Spleen (tissue), 13 donors: ENCODE measurements at places on chromosomes 12 and 14. TPM values are rescaled to one million over a fixed set of nuclear protein-coding genes. Genes with fewer than 3 reads are reported as not detected.

DNA sequence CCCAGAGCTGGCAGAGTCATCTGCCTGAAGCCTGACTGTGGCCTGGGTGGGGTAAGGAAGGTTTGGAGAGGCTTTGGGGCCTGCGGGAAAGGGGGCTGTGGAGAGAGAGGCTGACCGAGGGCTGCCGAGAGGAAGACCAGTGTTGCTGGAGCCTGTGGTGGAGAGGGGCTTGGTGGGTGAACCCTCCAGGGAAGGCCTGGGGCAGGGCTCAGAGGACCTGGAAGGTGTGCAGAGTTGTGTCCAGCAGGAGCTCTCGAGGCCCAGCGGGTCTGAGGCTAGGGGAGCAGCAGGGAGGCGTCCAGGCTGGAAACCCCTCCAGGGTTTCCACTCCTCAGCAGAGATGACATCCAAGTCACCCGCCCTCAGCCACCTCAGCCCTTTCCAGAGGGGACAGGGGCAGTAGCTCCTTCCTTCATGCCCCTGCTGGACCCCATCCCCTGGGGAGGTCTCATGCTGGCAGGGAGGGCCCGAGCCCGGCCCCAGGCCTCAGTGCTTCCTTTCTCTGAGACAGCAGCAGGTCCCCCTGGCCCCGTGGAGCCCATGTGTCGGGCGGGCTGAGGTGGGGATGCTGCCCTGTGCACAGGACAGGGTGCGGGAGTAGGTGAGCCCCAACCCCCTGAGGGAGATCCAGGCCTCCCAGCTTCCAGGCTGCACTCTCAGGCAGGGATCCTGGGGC, 8.4 kb downstream of the CEP170B start:
- peak; percentile 65 for DNase-seq
- peaks cover 6% of the 10 kb centered on the region for H3K36me3 ChIP-seq
- H3K27ac ChIP-seq: no peak overlapping the region
- peaks cover under 1% of the 10 kb centered on the region for H3K27me3 ChIP-seq

GRCh38 chr14:105311838-105312237, 2.7 kb upstream of the PACS2 start:
- DNase-seq: no peak
- no peaks in the 10 kb centered on the region for H3K27me3 ChIP-seq
- H3K4me1 ChIP-seq: peaks cover 30% of the 10 kb centered on the region
- H3K36me3 ChIP-seq: no peaks in the 10 kb centered on the region

DNA sequence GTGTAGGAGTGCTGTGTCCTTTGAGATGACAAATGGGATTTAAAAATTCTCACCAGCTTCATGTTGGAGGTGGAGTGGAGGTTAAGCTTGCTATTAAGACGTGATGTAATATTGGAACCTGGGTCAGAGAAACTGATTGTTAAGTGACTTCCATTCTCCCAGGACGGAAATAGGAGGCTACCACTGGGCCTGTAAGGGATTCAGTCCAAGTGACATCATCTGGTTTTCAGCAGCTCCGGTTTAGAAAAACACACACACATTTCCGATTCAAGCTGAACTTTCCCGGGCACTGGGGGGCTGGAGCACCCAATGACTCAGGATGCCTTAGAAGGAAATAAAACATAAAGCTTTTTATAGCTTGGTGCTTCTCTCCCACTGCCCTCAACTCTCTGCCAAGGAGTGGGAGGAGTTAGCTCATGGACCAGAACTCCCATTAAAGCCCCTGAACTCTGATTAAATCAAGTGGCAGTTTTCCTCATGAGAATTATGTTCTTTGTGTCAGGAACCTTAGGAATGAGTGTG, 12.4 kb downstream of the CALM1 start:
- peaks cover 8% of the 10 kb centered on the region for H3K4me1 ChIP-seq
- peaks cover 37% of the 10 kb centered on the region for H3K36me3 ChIP-seq
- peak overlapping the region; percentile 77 for H3K27ac ChIP-seq
- H3K4me3 ChIP-seq: no peak overlapping the region

DNA sequence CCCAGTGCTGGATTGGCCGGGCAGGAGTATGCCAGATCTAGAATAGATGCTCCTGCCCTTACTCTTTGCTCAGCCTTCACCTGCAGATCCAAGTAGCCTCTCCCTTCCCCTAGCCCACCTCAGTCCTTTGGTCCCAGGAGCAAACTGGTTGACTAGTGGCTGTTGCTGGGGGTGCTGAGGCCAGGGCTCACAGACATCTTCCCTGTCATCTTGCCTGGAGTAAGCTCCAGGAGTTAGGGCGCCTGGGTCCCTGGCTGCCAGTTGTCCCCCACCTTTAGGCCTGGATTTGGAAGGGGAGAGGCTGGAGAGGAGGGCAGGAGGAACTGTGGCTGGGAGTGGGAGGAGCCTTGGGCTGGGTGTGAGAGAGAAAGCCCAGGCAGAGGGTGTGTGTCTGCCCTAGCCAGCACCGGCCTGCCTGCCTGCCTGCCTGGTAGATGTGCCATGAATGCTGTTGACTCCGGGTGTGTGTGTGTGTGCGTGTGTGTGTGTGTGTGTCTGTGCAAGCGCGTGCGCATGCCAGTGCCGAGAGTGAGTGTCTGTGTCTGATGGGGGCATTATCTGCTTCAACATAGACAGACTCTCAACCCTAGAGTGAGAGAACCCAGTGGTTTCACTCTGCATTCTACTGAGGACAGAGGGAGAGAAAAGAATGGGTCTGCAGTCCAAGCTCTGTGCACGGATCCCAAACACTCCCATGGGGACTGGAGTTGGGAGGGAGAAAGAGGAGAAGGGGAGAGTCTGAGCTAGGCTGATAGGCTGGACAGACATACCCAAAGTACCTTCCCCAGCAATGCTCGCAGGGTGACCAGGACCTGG, 845 bp upstream of the RARG start:
- H3K36me3 ChIP-seq: no peaks in the 10 kb centered on the region
- H3K4me1 ChIP-seq: peaks cover 31% of the 10 kb centered on the region
- H3K27me3 ChIP-seq: no peaks in the 10 kb centered on the region
- peak overlapping the region; percentile 82 for H3K4me3 ChIP-seq

GRCh38 chr12:1073652-1074051, 82.6 kb downstream of the ERC1 start:
- H3K4me1 ChIP-seq: peaks cover 4% of the 10 kb centered on the region
- H3K27me3 ChIP-seq: no peaks in the 10 kb centered on the region
- DNase-seq: no peak

DNA sequence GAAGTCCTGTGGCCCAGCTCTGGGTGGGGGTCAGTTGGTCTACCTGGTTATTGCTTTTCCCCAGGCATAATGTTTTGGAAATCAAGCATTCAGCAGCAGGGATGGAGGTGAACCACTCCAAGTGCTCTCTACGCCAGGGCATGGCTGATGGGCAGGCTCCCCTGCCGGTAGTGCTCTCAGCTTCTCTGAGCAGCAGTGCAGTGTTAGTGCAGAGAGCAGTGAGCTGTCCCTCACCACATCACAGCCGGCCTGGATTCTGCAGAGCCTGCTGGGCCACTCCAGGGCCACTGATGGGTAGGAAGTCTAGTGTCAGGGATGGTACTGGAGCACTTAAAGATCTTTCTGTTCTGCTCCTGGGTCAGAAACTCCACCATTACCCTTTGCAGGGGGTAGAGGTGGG, 151.1 kb downstream of the CALM1 start:
- H3K27me3 ChIP-seq: no peaks in the 10 kb centered on the region
- peak; percentile 56 for DNase-seq
- no peaks in the 10 kb centered on the region for H3K36me3 ChIP-seq
- peaks cover 15% of the 10 kb centered on the region for H3K4me1 ChIP-seq
- no peak overlapping the region for H3K27ac ChIP-seq

GRCh38 chr12:1691123-1692007, 495 bp downstream of the ADIPOR2 start:
- peaks cover 37% of the 10 kb centered on the region for H3K4me1 ChIP-seq
- peak overlapping the region; percentile 95 for H3K27ac ChIP-seq
- DNase-seq: peak; percentile 93
- H3K36me3 ChIP-seq: no peaks in the 10 kb centered on the region

- DNase-seq: no peak
- no peaks in the 10 kb centered on the region for H3K27me3 ChIP-seq
- peaks cover 78% of the 10 kb centered on the region for H3K4me1 ChIP-seq
- H3K27ac ChIP-seq: peak overlapping the region; percentile 98
- H3K4me3 ChIP-seq: peak overlapping the region; percentile 82
These were observed 1.5 kb downstream of the MAP4K5 start for GRCh38 chr14:50530794-50531365.

DNA sequence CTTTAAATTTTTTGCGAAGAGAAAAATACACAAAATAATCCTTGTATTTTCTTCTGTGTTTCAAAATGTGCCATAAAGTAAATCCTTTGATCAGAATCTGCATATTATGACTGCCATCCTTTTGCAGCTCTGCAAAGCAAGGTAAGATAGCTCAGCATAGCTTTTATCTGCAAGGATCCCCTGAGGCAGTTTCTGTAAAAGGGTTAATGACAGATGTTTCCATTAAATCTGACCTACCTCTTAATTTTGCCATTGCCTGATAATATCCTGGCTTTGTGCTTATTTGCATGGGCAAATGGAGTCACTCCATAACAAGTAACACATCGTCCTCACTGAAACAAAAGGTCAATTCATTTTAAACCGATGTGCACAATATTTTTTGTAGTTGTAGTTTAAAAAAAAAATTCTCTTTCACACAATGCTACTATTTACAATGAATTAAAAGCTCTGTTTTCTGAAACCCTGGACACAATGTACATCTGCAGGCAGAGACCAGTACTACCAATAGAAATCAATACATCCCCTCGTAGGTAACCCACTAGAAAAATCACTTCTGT, 108.5 kb upstream of the SOX5 start:
- H3K27ac ChIP-seq: no peak overlapping the region
- no peak overlapping the region for H3K4me3 ChIP-seq
- no peaks in the 10 kb centered on the region for H3K4me1 ChIP-seq
- no peak for DNase-seq
- no peaks in the 10 kb centered on the region for H3K27me3 ChIP-seq

GRCh38 chr12:3055026-3055703, 22.0 kb upstream of the TSPAN9 start:
- H3K27me3 ChIP-seq: no peaks in the 10 kb centered on the region
- no peak overlapping the region for H3K4me3 ChIP-seq
- peaks cover under 1% of the 10 kb centered on the region for H3K4me1 ChIP-seq
- H3K27ac ChIP-seq: no peak overlapping the region
- H3K36me3 ChIP-seq: no peaks in the 10 kb centered on the region

DNA sequence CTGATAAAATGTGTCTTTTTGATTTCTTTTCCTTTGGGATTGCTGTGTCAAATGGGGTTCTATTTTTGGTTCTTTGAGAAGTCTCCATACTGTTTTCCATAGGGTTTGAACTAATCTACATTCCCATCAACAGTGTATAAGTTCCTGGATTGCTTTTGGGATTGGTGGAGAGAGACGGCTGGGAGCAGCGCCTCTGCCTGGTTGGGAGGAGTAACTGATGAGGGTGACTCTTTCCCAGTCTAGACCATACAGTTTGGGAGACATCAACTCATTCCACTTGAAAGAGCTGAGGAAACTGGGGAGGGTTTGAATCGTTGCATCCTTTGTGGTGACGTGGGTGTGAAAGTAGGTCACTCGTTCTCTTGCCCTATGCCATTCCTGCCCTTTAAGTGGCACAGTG, 42.3 kb upstream of the KCNA1 start:
- no peak for DNase-seq
- no peaks in the 10 kb centered on the region for H3K4me1 ChIP-seq
- H3K4me3 ChIP-seq: no peak overlapping the region

GRCh38 chr14:79465651-79466050, 745.7 kb downstream of the DIO2 start:
- no peaks in the 10 kb centered on the region for H3K36me3 ChIP-seq
- H3K27ac ChIP-seq: no peak overlapping the region
- H3K4me3 ChIP-seq: no peak overlapping the region
- no peak for DNase-seq

DNA sequence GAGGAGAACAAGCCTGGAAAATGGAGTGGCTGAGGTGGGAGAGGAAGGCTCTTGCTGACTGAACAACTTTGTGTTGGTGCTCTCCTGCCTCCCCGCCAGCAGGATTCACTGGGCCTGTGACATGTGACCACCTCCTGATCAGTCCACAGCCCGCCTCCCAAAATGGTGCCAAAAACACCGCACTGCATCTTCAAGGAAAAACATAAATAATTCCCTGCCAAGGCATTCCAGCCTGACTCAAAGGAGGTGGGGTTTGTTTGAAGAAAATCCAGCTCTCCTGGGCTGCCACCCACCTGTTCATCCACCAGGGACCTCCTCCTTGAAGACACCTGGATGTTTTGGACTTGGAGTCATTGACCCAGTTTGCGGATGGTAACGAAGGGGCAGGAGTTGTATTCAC, 83.8 kb upstream of the PIWIL1 start:
- no peaks in the 10 kb centered on the region for H3K4me1 ChIP-seq
- no peak overlapping the region for H3K4me3 ChIP-seq
- H3K27ac ChIP-seq: no peak overlapping the region

DNA sequence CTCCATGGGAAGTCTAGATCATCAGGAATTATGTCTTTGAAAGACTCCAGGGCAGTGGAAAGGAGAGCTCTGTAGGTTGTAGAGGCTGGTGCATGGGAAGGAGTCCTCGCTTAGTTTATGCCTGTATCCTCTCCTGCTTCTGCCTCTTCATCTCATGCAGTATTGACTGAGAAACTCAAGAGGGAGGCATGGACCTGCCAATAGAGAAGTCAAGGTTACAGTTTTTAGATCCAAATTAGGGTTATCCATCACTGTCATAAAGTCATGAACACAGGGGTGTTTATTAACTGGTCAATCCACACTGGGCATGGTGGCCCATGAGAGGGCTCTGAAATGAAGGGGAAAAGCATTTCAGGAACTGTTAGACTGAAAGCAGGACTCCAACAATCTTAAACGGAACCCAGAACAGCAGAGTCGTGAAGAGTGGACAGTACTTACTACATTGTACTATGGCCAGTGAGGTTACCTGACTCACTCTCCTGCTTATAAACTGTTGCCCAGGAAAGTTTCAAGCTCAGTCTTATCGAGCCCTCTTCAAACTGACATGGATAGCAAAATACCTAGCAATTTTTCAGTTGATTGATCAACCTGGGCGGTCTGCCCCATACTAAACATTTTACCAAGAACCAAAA, 30.1 kb upstream of the DHRS7 start:
- no peaks in the 10 kb centered on the region for H3K27me3 ChIP-seq
- H3K4me3 ChIP-seq: no peak overlapping the region
- H3K4me1 ChIP-seq: no peaks in the 10 kb centered on the region
- no peak overlapping the region for H3K27ac ChIP-seq
- H3K36me3 ChIP-seq: no peaks in the 10 kb centered on the region
- DNase-seq: no peak

GRCh38 chr14:23294734-23295561, 7.7 kb downstream of the PPP1R3E start:
- peaks cover 5% of the 10 kb centered on the region for H3K4me1 ChIP-seq
- H3K36me3 ChIP-seq: peaks cover 34% of the 10 kb centered on the region
- DNase-seq: no peak

Gene PKP2
- 1.8 TPM for polyA plus RNA-seq

Gene SLC2A14
- polyA plus RNA-seq: not detected

Gene LRRC43
- 0.24 TPM for polyA plus RNA-seq

Gene AICDA
- 0.42 TPM for polyA plus RNA-seq

Gene REC8
- 43.1 TPM for polyA plus RNA-seq

Gene C1S
- polyA plus RNA-seq: 128 TPM

Gene COL2A1
- polyA plus RNA-seq: not detected

Gene TMPRSS12
- polyA plus RNA-seq: not detected

Gene MGP
- polyA plus RNA-seq: 110 TPM

Gene OVCH1
- polyA plus RNA-seq: 0.32 TPM

Gene GLIPR1L1
- not detected for polyA plus RNA-seq
